Effector CD4-positive, alpha-beta T cell (primary cell): ENCODE measurements at places on chromosomes 5 and 9.

DNA sequence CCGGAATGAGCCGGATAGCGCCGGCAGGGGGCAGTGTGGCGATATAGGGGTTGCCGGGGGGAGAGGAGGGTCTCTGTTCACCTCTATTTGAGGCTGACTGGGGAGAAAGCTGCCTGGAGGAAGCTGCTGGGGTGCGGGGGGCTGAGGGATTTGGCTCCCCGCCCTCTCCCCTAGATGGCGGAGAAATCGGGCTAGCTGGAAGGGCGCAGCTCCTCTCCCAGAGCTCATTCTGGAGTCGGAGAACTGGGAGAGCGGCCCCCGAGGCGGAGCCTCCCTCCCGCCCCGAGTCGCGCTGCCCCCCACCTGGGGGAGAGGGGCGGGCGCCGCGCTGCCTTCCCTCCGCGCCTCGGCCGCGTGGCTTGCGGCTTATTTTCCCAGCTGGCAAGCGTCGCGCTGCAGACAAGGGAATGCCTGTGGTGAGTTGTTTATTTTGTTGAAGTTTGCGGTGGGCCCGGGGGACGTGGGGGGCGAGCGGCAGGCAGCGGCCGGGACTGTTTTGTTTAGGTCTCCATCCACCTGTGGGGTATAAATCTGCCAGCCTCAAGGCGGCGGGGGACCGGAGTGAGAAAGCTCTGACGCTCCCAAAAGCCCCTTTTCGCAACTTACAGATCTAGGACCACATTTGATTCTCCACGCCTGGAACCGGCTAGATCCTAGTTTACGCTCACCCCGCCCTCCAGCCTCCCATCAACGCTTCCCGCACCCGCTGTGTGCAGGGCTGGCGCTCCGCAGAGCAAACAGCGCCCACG, 4.1 kb upstream of the RGMB start:
- peak; percentile 33 for DNase-seq

GRCh38 chr5:81417052-81417451, 23.1 kb upstream of the ACOT12 start:
- DNase-seq: no peak

DNA sequence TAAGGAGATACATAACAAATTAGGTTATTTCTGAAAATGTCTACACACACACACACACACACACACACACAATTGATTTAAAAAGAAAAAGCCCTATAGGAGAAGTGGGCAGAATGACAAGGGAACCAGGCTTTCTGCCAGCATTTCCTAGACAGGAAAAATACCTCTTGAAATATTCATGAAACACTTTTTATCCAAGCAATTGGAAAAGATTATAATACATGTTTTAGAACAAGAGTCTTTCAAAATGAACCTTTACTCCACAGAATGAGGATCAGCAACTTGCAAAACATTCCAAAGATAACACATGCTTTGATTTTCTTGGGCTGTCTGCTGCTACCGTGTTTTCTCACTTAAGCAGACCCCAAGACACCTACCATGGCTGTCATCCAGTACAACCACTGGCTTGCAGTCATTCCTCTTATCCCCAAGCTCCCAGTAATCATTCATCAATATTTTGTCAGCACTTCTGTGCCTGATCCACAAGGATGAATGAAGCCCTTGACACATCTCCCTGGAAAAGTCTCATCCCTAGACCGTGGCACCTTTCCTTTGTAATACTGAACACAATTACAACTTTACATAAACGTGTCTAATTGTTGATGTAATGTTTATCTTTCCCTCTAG, 717.1 kb upstream of the ZNF608 start:
- no peak for DNase-seq

GRCh38 chr5:107331882-107332281, 338.9 kb downstream of the EFNA5 start:
- no peak for DNase-seq

DNA sequence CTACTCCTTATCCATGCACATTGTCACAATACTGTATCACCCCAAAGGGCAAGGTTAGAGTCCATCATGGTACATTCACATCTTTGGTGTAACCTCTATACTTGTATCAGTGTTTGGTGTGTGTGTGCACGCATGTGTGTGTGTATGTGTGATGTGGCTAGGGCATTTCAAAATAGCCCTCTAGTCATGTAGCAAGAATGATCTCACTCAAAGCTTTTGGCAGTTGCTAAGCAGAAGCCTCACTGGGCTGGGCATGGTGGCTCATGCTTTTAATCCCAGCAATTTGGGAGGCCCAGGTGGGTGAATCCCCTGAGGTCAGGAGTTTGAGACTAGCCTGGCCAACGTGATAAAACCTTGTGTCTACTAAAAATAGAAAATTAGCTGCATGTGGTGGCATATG, 245.3 kb downstream of the ADGRV1 start:
- no peak for DNase-seq

GRCh38 chr5:178261666-178262600, 29.3 kb upstream of the PHYKPL start:
- DNase-seq: no peak

- DNase-seq: no peak
These were observed 23.2 kb upstream of the RCL1 start for GRCh38 chr9:4769321-4770080.
